Esophagus squamous epithelium (tissue), 5 donors: ENCODE measurements at places on chromosomes 5 and 9.

DNA sequence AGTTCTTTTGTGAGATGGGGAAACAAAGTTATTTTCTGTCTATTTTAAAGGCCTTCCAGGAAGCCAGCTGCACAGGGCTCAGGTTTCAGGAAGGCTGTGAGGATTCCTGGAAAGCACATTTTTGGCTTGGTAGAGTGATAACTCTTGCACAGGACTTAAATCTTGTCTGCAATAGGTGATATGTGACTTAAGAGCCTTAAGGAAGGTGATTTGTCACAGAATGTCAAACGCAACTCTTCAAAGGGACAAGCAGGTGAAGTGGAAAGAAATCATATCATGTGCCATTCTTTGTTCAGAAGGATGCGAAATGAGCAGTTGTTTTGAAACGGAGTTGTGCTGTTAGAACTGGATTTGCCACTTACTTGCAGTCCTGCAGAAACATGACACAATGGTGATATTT is 459.3 kb downstream of the MAT2B start:
- no peak for DNase-seq

- no peak for DNase-seq
Measured at GRCh38 chr9:116333254-116333653, 179.7 kb downstream of the PAPPA start.

DNA sequence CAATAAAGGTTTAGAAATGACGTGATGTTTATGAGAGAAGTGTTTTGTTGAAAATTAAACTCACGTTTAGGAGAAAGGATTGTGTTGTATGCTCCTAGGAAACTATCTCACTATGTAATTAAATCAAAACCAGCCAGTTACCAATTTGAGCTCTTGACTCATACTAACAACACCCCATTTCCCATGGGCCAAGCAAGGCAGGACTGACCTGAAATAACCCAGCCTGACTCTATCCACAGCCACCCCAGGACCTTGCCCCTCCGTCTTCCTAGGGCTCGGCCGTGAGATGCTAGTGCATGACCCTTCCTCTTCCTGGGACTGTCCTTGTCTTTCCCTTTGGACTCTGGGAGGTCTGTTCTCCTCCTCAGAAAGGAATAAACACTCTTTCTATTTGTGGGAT is 16.4 kb downstream of the TLR4 start:
- DNase-seq = no peak

DNA sequence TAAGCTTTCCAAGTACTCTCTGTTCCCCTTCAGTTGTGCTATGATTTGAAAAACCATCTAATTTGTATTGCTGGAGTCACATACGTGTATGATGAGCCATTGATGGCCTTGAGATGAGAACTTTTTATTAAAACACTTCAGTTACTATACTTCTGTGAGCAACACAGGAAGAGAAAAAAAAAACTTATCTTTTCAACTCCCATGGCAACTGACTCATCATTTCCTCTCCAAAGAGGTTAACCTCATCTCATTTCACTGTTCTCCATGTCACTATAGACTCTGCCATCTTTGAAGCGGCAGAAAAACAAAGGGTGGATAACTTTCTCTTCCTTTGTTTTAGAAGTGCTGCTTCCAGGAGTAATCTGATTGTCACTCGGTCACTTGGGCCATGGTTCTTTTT is 104.3 kb upstream of the PCSK1 start:
- DNase-seq = no peak

DNA sequence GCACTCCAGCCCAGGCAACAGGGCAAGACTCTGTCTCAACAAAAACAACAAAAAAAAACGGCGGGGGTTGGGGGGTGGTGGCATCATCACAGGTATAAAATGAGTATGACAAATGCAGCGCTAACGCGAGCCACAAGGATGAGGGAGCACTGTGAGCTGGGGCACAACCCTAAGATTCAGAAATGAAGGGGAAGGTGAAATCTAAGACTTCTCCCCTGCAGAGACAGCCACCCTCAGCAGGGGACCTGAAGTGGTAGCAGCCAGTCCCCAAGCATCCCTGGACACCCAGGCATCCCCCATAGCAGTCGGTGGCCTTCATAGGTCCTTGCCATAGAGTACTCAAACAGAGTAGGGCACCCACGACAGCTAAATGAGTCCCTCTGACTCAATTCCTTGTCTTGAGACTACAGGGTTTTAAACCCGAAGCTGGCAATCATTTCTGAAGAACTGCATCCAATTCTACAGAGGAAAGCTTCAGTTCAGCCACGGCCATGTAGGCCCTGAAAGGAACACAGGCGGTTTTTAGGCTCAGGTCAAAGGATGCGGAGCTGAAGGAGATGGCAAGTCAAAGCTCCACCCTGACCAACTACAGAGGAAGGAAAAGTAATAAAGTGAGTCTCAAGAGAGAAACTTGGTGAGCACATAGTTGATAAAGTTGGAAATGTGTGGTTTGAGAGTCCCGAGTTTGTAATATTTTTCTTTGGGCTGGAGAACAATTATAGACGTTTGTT is 50.3 kb downstream of the MYO10 start:
- no peak for DNase-seq

- no peak for DNase-seq
Measured at GRCh38 chr5:172642926-172643871, 2.1 kb downstream of the NEURL1B start.

- DNase-seq = no peak
Measured at GRCh38 chr9:136995772-136996311, 526 bp downstream of the CLIC3 start.

DNA sequence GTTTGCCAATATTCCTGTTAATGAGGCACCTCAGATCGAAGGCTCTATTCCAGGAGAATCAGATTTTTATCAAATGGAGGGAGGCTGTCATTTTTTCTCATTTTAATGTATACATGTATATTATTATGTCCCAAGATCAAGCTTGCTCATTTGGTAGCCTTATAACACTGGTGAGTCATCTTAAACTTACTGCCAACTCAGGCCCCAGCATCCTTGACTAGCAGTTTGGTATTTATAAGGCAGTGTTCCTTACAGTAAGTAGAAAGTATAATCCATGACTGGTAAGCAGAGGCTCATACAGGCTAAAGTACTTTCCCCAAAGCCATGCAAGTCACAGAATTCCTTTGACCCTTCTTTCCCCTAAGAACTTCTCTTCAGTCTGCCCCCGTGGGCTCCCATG is 90.7 kb upstream of the NR3C1 start:
- no peak for DNase-seq

- DNase-seq = no peak
Measured at GRCh38 chr5:82130602-82131001, 147.6 kb downstream of the RPS23 start.

- DNase-seq = no peak
Measured at GRCh38 chr5:7615566-7616061, 219.7 kb downstream of the ADCY2 start.

DNA sequence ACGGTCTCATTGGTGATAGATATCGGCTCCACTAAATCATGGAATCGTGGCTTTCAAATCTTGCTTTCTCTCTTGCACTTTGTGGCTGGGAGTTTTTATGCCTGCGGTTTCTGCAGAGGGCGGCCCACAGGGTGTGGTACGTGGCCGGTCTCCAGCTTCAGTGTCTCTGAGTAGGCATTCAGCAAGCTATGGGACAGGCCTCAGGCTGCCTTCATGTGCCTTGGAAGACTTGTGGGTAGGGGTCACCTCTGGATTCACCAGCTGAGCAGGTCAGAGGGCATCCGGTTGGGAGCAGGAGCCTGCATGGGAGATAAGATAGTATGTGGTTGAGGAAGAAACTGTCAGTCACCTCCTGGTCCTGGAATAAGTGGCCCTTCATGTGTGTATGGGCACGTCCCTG is 47.7 kb downstream of the AMBP start:
- DNase-seq = no peak

- DNase-seq = no peak
Measured at GRCh38 chr5:4737868-4738267, 402.3 kb upstream of the ADAMTS16 start.

DNA sequence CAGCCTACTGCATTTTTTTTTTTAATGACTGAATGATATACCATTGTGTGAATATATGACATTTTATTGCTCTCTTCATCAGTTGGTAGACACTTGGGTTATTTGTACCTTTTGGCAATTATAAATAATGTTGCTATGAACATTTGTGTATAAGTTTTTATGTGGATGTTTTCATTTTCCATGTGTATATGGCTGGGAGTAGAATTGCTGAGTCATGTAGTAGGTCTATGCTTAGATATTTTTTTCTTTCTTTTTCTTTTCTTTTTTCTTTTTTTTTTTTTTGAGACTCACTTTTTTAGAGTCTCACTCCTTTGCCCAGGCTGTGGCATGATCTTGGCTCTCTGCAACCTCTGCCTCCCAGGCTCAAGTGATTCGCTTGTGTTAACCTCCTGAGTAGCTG is 32.9 kb upstream of the FAM120AOS start:
- no peak for DNase-seq

DNA sequence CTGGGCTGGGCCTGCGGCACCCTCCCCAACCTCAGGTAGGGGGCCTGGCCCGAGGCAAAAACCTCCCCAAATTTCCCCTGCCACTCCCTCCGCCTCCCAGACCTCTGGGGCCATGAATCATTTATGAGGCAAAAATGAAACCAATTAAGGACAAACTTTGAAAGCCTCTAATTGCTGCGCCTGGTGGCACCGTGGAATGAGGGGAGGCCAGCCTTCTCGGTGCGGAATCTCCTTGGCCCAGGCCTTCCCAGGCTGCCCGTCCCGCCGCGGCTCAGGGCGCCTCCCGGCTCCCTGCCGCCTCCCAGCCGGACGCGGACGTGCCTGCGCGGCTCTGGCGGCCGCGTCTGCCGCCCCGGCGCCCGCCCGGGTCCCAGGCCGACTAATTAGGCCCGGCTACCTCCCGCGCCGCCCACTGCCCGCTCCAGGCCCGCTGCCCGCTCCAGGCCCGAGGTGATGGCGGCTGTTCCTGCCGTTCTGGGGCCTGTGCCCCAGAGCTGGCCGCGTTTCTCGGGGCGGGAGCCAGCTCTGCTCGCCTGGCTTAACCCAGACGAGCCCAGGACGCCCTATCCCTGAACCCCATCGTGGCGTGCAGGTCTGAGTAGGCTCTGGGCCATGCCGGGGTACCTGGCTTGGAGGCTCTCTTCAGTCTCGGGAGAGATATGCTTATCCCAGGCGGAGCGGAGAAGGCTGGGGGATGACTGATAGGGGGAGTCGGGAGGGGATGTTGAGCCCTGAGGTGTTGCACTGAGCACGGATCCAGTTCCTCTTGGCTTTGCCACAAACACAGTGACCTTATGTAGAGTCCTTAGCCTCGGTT is 20.1 kb downstream of the CXXC5 start:
- DNase-seq = no peak

DNA sequence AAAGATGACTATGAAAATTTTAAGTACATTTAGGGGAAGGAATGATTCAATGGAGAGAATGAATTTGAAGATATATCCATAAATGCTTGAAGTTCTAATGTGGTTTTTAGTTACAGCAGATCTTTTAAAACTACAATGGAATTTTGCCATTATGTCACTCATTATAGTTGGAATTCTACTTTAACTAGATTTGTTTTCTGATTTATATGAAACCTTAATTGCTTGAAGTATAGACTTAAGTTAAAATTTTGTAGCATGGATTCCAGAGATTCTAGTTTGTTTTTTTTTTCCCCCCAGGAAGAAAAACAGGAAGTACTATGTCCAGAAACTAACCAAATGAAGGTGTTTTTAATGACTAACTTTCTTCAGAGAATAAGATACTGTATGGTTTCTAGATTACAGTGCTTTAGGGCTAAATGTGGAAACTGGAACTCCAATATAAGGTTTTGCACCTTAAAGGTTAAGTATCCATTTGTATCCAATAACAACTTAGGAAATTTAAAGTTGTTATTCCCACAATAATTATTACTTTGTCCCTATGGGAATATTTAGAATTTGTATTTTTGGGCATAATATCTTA is 70.3 kb downstream of the ZSWIM6 start:
- DNase-seq = no peak

GRCh38 chr9:19371942-19372341 is 8.1 kb downstream of the RPS6 start:
- no peak for DNase-seq

- no peak for DNase-seq
Measured at GRCh38 chr9:89536145-89536574, 38.2 kb upstream of the SEMA4D start.

- DNase-seq = no peak
Measured at GRCh38 chr5:142151436-142152383, 43.1 kb downstream of the NDFIP1 start.

DNA sequence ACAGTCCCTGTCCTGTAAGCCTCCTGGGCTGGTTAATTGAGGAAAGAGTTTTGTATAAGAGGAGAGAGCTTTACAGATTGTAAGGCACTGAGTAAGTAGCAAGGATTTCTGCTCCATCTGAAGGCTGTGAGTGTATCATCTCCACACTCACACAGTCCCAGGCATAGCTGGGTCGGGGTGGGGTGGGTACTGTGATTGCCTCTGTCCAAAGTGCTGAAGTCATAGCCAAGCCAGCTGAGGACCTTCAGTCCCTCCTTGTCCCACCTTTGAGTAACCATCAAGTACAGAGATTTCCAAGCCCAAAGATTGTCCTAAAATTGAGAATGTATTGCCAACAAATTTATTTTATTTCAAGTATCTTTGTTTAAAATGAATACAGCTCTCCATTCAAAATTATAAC is 5.5 kb upstream of the DNAJB5 start:
- DNase-seq = no peak

GRCh38 chr9:106799152-106799551 is 63.8 kb upstream of the ZNF462 start:
- no peak for DNase-seq

GRCh38 chr9:8571643-8572042 is 772.1 kb upstream of the DMAC1 start:
- no peak for DNase-seq

GRCh38 chr5:160183075-160183474 is 46.2 kb upstream of the FABP6 start:
- no peak for DNase-seq

DNA sequence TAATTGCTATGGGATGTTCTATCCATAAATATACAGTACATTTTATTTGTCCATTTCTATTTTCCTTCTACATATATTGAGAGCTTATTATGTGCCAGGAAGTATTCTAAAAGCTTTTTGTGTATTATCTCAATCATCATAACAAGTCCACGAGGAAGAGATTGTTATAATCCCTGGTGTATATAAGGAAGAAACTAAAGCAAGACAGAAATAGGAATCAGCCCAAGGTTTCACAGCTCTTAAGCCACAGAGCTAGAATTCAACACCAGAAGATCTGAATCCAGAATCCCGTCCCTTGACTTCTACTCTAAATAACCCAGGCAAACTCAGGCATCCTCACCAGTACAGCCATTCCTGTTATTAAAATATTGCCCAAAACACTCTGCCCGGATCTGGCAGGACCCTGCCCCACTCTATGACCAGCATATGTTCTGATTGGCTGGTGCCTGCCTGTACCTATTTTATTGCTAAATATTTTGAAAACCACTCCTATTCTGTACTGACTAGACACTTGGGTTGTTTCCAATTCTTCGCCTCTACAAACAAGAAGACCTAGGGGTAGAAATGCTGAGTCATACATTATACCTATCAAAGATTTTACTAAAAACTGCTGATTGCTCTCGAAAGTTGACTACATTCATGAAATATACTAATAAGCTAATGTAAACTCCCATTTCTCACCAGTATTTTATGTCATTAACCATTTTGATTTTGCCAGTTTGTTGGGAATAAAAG is 297.4 kb downstream of the ENC1 start:
- no peak for DNase-seq

- DNase-seq = no peak
Measured at GRCh38 chr5:129065721-129066120, 28.8 kb upstream of the ISOC1 start.
